T-helper 9 cell (primary cell): ENCODE measurements at places on chromosomes 16 and 17.

GRCh38 chr17:8503368-8503767 lies 67.7 kb downstream of the NDEL1 start:
- DNase-seq: no peak

- DNase-seq: no peak
Measured at GRCh38 chr16:61413021-61413420, 623.2 kb downstream of the CDH8 start.

DNA sequence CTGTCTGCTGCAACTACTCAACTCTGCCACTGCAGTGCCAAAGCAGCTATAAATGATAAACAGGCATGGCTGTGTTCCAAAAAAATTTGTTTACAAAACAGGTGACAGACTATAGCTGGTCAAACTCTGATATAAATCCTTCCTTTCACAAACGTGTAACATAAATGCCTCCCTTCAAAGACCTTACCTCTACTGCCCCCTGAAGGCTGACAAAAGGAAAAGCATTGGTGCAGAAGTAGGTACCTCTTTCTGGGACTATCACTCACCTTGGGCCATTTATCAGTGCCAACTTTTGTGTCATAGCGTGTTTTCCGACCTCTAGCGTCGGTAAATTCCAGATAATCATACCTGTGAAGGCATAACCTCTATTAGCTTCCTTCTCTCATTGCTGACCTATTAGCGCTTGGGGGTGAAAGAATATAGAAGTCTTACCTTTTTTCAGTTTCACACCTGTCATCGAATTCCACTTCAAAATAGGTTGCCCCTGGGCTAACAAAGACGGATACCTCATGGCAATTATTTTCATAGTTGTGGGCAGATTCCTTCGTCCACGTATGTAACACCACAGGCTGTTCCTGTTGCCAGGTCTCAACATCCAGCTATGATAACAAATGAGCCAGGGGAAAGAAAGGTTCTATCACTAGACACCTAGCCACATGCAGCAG lies 67.9 kb downstream of the ZZEF1 start:
- no peak for DNase-seq

DNA sequence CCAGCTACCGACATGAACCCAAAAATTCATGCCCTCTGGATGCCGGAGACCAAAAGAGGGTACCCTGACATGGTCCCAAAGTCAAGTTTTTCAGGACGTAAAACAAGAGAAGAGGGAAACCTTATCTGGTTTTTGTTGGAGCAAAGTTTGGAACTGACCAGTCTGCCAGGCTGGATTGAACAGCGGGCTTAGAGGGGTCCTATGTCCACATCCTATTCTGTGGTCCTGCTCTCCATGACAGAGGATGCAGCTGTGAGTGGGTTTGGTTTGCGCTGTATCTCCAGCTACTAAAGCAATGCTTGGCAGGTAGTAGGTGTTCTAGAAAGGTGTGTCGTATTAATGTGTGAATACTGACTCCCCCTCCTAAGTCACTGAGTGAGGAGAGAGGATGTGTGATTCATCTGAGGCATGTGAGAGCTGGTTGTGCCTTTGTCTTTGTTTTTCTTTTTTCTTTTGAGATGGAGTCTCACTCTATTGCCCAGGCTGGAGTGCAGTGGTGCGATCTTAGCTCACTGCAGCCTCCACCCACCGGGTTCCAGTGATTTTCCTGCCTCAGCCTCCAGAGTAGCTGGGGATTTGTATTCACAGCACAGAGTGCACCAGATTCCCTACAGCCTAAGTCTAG lies 31.0 kb downstream of the PMM2 start:
- DNase-seq: no peak

GRCh38 chr16:3610698-3611145 lies 684 bp downstream of the SLX4 start:
- no peak for DNase-seq
